CD4-positive, alpha-beta T cell treated with Interleukin-21 for 1 hour (primary cell): ENCODE measurements at places on chromosomes 5 and 9.
A peak's percentile ranks its signal among the peaks of the same experiment; 100 is the strongest.

DNA sequence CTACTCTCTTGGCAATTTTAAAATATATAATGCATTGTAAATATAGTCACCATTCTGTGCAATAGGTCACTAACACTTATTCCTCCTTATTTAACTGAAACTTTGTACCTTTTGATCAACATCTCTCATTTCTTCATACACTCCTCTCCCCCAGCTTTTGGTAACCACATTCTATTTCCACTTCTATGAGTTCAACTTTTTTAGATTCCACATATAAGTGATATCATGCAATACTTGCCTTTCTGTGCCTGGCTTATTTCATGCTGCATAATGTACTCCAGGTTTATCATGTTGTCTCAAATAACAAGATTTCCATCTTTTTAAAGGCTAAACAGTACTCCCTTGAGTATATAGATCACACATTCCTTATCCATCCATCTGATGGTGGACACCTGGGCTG is 188.8 kb downstream of the NXNL2 start:
- DNase-seq = no peak

GRCh38 chr5:24750355-24750754 is 105.6 kb upstream of the CDH10 start:
- no peak for DNase-seq

DNA sequence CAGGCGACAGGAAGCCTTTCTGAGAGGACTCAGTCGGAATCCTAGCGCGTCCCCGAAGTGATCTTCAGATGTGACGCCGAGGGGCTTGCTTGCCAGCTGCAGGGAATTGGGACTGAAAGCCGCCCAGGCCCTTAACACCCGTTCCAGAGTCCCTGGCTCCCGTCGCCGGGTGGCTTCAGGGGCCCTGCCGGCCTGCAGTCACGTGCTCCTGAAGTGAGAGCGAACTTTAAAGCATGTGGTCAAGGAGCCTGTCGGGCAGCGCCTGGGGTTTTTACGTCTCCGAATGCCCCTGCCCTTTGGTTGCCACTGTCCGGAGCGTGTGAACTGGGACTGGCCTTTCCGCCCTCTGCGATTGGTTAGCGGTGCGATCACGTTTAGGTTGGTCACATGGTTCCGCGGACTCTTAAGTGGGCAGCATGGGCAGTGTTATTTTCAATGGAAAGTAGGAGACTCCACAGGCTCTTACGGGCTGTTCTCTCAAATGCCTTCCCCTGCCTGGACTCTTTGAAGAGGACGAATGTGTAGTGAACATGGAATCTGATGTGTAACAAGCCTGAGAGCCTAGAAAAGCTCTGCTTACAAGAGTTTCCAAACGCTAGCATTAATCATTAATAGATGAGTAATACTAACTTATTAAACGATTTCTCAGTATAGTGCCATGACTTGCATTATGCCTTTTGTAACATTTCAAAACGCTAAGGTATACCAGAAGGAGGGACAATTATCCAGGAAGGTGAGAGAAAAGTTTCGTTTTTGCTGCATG is 1.9 kb downstream of the VLDLR start:
- no peak for DNase-seq

DNA sequence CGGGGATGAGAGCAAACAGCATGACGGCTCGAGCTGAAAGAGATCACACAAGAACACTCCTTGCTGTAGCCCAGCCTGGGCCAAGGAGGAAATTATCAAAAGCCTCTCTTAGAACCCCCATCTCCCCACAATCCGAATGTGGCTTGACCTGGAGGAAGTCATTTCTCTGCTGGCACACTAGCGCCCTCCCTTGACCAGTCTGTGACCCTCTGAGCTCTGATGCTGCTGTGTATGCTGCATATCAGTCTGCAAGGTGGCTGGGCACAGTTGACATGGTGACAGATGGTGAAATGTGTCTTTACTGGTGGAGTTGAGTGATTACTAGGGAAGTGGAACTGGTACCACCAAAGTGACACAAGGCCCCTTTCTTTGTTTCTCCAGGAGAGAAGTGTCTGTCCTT is 3.3 kb downstream of the SLC46A2 start:
- no peak for DNase-seq

DNA sequence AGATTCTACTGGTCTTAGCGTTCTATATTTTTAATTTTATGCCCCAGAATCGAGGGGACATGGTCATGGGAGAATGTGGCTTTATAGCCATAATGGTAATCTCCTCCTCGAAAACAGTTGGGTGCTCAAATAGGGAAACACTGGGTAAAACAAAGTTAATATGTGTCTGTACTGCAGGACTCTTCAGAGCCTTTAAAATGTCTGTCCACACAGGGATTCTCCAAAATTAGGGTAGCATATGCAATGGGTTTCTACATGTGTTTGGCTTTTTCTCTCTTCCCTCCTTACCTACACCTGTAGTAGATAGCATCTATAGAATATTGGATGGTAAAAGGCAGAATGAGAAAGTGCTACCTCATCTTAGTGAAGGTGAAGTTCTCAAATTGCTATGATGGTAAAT is 130.0 kb upstream of the NR3C1 start:
- DNase-seq = no peak

DNA sequence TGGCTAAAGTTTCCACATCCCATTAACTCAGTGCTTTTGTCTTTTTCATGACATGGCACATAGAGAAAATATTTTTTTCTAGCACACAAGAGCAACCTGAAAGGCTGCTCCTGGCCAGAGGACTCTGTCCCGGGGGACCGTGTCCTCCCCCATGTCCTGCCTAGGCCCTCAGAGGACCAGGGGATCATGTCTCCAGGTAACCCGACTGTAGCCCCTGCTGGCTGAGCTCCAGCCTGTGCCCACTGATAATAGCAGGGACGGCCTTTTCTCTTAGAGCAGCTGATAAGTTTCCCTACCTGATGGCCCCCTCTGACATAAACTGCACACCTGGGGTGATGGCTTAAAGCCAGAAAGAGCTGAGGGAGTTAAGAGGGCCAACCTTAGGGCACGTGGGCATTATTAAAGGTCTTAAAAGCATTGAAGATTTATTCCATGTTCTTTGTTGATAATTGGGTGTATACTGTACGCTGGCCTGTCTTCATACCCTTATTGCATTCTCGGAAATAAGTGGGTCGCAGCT is 5.9 kb downstream of the HDHD3 start:
- DNase-seq = no peak

DNA sequence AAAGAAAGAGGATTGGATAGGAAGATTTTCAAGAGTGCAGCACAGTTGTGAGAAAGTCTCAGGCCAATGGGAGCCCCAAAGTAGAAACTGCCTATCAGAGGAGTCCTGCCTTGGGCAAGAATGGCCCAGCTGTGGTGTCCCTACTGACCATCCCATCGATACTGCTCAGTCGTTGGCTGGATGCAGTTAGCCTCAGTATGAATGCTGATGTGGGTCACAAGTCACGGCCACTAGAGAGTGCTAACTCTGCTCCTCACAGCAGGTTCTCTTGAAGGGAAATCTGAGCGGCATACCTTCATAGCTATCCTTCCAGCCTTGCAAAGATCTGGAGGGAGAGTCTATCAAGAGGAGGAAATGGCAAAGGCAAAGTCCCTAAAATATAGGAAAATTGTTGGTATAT is 11.6 kb upstream of the CETN3 start:
- DNase-seq = no peak

GRCh38 chr5:17401470-17402288 is 96.4 kb upstream of the TAF11L2 start:
- DNase-seq = no peak

DNA sequence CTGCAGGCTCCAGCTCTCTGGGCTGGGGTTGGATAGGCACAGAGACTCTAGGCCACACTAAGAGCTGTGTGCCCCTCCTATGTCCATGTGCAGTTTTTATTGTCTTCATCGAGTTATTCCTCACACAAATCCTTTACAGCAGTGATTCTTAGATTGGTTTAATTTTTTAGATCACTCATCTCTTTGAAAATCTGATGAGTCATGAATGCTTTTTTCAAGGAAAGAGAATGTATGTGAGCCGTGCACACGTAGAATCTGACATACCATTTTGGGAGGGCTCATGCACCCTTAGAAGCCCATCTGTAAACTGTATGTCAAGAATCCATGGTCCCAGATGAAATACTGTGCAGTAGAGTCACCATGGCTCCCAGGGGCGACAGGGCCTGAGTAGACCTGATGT is 100.7 kb upstream of the S1PR3 start:
- no peak for DNase-seq

DNA sequence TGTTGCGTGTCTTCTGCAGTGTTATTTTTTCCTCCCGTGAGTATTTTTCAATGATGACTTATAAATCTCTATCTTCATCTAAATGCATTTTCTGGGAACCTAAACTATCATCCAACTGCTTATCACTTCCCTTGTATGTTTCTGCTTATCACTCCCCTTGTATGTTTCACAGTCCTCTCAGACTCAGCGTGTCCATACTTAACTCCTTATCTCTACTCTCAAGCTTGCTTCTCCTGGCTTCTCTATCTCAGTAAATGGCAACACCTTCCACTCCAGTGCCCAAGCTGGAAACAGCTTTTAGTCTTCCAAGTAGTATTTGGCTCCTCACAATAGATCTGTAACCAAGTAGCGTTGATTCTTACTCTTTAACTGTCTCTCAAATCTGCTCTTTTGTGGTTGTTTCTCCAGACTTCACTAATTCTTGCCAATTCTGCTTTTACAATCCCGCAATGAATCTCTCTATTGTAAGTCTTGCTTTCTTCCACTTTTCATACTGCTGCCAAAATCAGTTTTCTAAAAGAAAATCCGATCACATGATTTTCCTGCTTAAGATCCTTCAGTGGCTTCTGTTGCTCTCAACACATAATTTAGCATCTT is 33.8 kb upstream of the TXNDC8 start:
- no peak for DNase-seq

- DNase-seq = peak; percentile 54
Observed at GRCh38 chr9:135504262-135505243, 4.1 kb downstream of the MRPS2 start.

DNA sequence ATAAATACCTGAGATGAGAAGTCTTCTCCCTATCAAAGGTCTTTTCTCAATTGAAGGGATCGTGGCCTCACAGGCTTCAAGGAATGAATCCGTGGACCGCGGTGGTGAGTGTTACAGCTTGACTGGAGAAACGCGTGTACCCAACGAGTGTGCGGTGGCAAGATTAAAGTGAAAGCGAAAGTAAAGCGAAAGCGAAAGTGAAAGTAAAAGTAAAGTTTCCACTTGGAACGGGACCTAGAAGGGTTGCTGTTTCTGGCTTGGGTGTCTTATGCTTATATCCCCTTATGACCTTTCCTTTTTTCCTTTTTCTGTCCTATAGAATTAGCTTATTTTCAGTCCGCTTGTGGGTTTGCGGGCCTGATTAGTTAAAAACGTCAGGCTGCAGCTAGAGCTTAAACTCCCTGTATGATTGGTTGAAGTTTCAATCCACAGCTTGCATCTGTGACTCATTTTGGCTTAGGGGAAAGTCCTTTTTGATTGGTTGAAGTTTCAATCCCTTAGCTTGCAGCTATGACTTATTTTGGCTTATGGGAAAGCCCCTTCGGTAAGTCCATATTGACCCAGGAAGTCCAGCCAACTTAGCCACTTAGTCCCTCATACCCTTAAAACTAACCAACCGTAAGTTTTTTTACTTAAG is 924.3 kb upstream of the CDH10 start:
- peak; percentile 46 for DNase-seq

DNA sequence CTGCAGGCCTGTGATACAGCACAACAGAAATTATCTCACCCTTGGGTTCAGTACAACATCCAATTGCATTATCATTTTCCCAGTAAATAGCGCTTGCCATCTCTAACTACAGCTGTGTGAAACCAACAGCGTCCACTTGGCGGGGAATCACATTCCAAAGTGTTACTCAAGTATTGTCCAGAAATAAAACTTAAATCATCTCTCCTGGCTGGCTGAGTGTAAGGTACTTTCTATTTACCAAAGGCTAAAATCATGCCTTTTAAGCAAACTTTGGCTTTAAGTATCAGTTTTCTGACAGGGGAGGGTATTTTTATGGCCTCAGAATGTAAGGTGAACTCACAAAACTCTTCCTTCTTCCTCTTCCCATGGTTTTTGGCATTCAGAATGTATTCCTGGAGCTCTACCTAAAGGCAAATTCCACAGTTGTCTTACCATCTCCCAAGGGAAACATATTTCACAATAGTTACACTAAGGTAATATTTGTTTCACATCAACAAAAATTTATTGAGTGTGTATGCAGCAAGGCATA is 205.6 kb upstream of the MPDZ start:
- DNase-seq = no peak

GRCh38 chr5:168184103-168184502 is 107.3 kb upstream of the WWC1 start:
- no peak for DNase-seq

DNA sequence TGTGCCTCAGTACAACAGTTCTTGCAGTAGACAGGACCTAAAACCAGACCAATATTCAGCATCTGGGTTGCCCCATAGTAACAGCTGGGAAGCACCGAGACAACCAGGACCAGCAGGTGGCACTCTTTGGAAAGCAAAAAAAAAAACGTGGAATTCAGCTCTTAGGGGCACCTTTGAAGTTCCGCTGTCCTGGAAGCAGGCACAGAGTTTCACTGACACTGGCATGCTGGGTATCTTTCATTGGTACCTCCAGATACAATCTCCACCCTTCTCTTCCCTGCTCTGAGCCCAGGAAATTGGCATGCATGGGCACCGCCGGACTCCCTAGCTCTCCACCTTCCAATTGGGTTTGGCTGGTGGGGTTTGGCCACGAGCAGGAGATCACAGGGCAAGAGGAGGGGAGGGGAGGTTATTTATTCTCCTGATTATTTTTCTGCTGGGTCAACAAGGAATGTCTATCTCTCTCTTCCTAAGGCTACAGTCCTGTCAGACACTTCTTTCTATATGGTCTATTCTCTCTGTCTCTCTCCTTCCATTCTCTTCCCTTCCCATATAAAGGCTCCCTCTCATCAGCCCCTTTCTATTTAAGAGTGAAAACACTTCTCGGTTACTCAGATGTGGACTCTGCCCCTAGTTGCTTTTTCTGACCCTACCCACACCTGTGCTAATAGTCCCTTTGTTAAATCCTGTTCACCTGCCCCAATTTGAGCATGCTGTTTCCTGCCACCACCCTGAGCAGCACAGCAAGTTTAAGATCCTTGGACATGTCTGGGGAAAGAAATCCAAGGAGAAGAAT is 1.9 kb upstream of the IDNK start:
- DNase-seq = peak; percentile 52

DNA sequence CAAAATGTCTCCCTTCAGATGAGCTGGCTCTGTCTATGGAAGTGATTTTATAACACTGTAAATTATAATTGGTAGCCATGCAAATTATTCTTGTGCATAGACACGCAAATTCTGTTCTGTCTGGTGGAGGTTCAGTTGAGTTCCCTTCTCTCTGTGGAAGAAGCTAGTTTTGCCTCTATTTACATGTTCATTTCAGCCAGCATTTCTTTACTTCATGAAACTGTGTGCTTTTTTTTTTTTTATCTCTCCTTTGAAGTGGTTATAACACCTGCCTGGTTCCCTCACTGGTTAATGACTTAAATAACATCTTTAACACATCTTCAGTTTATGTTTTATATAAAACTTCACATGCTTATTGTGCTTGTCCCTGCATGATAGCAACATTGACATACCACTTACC is 149.4 kb upstream of the FBXL7 start:
- DNase-seq = no peak

- no peak for DNase-seq
Observed at GRCh38 chr9:34408173-34408572, 31.5 kb upstream of the MYORG start.

GRCh38 chr5:78716206-78716605 is 67.6 kb upstream of the LHFPL2 start:
- no peak for DNase-seq
